ENCODE measurements at places on chromosomes 12 and 14.

DNA sequence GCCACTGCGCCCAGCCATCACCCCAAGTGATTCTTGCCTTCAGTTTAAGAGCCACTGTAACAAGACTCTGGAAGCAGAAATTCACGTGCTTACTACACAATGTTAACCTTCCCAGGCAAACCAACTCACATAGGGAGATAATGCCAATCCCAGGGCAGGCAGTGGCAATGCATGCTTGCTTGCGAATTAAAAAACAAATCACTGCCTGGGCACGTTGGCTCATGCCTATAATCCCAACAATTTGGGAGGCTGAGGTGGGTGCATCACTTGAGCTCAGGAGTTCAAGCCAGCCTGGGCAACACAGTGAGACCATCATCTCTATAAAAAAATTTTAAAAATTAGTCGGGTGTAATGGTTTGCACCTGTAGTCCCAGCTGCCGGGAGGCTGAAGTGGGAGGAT, 37.8 kb upstream of the P2RX4 start:
- DNase-seq: no peak

DNA sequence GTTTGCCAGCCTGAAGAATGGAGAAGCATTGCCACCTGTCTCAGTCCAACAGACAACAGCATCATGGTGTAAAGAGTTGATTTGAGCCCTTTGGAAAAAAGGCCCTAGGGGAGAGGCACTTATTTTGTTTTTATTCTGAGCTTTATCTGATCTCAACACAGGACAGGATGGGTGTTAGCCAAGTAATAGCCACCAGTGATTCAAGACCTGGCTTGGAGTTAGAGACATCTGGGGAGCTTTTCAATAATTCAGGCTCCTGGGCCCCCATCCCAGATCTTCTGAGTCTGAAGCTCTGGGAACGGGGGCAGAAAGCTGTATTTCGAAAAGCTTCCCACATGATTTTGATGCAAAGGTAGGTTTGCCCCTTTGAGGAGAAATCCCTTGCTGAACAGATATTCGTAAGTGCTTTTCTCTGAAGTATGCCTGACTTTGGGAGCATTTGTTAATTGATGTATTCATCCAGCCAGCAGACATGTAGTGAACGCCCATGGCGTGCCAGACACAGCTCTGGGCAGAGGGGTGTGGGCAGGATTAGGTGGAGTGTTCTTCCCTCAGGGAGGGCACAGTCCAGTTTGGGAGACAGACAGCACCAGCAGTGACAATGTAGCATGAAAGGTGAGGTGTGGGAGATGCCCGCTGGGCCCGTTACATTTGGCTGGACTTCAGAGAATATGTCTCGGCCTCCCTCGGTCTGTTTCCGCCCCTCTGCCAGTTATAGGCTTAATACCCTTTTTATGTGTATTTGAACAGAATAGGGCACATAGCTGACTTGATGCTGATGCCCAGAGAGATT, 72.5 kb downstream of the TSPAN9 start:
- DNase-seq: no peak

DNA sequence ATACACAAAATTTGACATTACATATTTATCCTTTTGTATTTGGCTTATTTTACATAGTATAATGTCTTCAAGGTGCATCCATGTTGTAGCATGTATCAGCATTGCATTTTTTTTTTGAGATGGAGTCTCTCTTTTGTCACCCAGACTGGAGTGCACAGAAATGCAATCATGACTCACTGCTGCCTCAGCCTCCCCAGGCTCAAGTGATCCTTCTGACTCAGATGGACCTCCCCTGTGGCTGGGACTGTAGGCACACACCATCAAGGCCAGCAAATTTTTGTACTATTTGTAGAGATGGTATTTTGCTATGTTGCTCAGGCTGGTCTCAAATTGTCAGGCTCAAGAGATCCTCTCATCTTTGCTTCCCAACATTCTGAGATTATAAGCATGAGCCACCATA, 214.4 kb upstream of the ALG10B start:
- DNase-seq: no peak

GRCh38 chr12:61687407-61687806, 572.8 kb upstream of the USP15 start:
- DNase-seq: no peak

- DNase-seq: no peak
Observed at GRCh38 chr12:107241411-107241810, 148.1 kb upstream of the CRY1 start.

DNA sequence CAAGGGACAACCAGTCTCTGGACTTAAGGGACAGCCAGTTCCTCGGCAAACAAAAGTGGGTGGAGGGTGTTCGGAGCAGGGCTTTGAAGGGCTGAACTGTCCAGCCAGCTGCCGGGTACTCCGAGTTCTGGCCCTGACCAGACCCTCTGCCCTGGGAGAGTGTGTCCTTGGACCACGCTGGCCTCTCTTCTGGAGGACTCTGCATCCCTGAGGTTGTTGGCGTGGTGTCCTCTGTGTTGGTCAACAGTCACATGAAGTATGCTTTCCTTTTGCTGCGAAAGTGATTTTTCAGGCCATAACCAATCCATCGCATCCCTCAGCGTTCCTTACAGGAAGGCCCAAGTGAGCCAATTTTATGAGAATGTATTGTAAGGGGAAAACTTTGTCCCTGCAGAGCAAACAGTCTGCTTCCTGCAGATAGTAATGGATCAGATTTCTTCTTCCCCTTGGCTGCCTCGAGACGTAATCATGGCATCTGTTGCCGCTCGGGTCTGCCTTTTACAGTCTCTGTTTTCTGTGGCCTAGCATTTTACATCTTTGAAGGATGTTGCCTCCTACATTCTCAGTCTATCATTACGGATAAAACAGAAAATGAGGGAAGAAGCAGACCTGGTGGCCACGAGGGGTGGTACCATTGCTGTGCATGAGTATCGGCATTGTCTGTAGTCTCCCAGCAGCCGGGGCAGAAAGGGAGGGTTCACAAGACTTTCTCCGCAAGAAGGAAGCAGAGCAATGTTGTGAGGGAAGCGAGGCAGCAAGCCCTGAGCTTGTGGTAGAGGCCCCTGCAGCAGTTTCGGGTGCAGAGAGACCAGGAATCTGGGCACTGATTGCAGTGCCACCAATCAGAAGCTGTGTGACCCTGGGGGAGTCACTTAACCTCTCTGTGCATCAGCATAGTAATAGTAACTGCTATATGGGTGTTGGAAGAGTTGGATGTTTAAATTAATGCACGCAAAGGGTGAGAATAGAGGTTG, 47.4 kb downstream of the SMIM41 start:
- no peak for DNase-seq

- DNase-seq: no peak
Observed at GRCh38 chr14:75626396-75626795, 34.3 kb downstream of the ERG28 start.

GRCh38 chr12:33828326-33828725, 194.0 kb upstream of the ALG10 start:
- no peak for DNase-seq

GRCh38 chr12:6200256-6201212, at the start of gene CD9:
Gene CD9 (plus strand): TSS chr12:6200400. CDS start chr12:6200500, 100 bp downstream.
- DNase-seq: no peak

DNA sequence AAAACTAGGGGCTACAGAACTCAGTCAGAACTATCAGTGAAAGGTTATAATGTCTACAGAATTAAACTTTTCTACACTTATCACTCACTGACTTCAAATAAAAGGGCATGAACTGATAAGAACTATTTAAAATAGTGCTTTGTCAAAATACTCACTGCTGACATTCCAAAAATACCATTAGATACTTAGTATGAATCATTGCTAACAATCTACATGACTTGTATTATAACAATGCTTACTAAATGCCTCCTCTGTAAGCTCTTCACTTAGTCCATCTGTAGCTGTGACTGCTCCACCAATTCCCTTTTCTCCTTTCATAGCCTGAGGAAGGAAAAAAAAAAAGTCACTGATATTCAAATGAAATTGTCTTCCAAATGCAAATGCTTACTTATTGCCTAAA, 17.0 kb downstream of the NFYB start:
- no peak for DNase-seq

DNA sequence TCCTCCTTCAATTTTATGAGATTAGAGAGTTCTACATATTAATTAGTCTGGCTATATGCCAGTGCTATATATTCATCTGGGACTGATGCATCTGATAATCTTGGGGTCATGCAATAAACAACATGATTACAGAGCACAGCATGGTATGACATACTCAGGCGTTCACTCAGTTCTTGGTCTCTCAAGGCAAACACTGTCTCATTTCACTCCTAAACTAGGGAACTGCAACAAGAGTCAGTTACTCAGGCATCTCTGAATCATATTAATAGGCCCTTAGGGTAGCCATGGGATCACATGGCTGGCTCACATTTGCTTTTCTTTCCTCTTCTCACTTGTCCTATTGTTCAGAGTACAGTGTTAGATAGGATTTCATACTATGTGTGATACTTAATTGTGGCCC, 91.8 kb upstream of the TMEM260 start:
- no peak for DNase-seq

DNA sequence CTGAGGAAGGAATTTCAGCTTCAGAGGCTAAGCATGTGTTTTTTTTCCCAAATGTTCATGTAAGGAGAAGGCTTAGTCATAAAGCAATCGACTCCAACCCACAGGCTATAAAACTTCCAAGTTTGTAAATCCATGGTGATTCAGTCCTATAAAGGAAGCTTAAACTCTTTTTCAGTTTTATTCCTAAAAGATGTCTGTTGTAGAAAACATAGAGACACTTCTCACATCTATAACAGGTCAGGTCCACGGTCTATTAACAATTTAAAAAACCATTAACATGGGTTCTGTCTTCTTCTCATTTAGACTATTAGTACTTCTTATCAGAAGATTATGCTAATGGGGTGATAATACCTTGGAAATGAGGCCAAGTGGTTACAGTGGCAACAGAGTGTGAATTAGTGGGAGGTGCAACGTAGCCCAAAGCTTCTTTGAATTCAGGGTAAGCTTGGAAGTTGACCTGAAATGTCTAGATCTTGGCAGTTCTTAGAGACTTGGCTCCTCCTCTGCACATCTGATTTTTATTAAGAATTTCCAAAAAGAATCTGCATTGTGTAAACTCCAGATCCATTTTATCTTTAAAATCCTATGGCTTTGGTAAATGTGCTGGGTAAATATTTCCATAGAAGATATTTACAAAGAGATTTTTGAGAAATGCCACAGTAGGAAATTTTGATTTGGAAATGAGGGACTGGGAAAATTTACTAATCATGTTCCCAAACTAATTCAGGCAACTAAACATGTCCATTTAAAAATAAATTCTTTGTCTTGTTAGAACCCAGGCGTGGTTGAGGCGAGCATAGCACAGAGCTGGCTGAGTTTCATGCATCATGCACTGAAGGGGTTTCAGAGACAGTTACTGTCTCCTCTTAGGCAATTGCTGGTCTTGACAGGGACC, 86.4 kb downstream of the EML1 start:
- DNase-seq: no peak

DNA sequence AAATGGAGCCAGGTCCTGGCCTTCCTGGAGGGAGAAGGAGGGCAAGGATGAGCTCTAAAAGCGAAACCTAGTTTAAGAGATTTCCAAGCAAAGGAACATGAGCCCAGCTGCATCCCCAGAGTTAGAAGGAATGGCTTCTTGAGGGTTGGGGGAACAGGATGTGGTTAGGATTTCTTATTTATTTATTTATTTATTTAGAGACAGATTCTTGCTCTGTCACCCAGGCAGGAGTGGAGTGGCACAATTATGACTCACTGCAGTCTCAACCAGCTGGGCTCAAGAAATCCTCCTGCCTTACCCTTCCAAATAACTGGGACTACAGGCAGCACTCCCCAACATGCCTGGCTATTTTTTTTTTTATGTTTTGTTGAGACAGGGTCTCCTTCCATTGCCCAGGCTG, 25.3 kb upstream of the TMEM106C start:
- DNase-seq: no peak

- no peak for DNase-seq
Observed at GRCh38 chr14:76090616-76091391, 60.9 kb upstream of the GPATCH2L start.

DNA sequence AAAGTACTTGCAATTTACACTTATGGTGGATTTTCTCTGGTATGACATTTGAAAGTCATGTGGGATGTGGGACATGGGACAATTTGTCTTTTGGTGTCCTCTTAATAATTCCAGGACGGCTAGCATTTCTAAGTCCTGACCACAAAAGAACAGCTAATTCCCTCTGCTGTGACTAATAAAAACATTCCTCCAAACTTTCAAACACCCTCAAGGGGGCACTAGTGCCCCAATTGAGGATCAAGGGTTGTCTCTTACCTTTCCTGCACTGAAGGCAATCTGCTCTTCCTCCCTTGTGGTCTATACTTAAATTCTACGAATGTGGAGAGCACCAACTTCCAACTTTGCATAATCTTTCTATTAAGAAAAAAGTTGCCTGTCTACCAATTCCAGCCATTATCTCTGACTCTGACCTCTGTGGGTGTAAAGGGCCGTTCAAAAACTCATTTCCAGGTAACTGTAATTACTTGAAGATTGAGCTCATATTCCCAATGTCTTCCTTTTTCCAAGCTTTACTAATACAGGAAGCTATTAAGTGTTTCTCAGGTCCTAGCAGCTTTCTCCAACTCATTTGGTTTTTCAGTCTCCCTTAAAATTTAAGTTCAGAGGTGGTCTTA, 210.2 kb downstream of the PTPRO start:
- DNase-seq: no peak

DNA sequence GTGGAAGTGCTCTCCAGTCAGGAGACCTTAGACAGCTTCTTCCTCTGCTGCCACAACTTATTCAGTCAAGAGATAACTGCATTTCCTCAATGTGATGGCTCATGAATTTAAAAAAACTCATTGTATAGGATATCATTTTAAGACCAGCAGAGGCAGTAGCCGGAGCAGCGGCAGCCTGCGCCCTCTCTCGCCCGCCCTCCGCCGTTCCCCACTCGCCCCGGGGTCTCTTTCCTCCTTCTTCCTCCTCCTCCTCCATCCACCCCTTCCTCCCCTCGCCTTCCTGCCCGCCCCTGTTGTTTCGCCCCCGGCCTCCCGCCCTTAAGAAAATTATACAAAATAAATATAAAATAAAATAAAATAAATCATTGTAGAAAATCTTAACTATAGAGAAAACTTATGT, 687.6 kb downstream of the FLRT2 start:
- DNase-seq: no peak

- no peak for DNase-seq
Observed at GRCh38 chr12:124497658-124498057, 69.8 kb downstream of the NCOR2 start.

- DNase-seq: peak; percentile 25
Observed at GRCh38 chr14:65019944-65020566, 33.4 kb downstream of the FNTB start.

DNA sequence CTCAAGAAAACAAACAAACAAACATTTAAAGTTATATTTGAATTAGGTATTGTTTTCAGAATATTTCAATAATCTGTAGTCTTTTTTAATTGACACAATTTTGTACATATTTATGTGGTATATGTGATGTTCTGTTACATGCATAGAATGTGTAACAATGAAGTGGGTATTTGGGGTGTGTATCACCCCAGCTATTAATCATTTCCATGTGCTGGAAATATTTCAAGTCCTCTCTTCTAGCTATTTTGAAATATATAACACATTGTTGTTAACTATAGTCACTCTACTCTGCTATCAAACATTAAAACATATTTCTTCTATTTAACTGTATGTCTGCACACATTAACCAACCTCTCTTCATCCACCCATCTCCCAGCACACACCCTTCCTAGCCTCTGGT, 32.0 kb upstream of the SIX1 start:
- no peak for DNase-seq
